Stimulated activated CD4-positive, alpha-beta T cell treated with anti-CD3 and anti-CD28 coated beads, Interleukin-15, amount 100 ng/mL, for 24 hours (primary cell): ENCODE measurements at places on chromosomes 16 and 17.
A peak's percentile ranks its signal among the peaks of the same experiment; 100 is the strongest.

DNA sequence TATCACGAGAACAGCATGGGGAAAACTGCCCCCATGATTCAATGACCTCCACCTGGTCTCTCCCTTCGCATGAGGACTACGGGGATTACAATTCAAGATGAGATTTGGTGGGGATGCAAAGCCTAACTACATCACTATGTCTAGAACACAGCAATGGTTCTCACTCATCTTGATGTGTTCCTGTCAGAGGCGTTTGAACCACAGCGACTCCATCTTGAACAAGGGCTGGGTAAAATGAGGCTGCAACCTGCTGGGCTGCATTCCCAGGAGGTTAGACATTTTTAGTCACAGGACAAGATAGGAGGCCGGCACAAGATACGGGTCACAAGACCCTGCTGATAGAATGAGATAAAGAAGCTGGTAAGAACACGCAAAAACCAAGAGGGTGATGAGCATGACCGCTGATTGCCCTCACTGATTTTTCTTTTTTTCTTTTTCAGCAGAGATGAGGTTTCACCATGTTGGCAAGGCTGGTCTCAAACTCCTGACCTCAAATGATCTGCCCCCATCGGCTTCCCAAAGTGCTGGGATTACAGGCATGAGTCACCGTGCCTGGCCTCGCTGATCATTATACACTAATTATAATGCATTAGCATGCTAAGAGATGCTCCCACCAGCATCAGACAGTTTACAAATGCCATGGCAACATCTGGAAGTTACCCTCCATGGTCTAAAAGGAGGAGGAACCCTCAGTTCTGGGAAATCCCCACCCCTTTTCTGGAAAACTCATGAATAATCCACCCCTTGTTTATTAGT lies 3.0 kb upstream of the PPY start:
- DNase-seq: no peak

DNA sequence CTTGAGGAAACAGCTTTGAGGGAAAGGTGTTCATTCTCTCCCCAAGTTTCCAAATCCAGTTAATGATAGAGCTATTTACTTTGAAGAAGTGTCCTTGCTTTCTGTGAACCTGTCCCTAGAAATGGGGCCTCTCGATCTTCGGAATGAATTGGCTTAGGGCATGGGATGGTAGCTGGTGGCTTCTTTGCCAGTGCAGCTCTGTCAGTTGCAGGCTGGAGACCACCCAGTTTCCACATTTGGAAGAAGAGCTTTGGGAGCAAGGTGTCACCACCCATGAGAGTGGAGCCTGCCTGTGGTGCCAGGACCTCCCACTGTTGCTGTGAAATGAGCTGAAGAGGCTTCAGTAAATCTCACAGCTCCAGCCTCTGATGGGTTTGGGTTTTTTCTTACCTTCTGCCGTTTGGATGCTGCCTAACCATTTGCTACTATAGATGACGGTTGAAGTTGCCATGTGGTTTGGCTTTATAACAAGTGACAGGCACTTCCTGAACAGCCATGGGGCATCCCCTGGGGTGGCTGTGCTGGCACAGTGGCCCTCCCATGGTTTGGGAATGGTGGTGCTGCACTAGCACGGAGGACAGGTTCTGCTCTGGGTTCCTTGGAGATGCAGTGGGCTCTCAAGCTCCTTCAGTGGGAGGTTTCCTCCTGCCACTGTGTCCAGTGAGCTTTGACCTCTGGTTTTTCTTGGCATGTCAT lies 19.5 kb upstream of the SLC5A10 start:
- DNase-seq: no peak

DNA sequence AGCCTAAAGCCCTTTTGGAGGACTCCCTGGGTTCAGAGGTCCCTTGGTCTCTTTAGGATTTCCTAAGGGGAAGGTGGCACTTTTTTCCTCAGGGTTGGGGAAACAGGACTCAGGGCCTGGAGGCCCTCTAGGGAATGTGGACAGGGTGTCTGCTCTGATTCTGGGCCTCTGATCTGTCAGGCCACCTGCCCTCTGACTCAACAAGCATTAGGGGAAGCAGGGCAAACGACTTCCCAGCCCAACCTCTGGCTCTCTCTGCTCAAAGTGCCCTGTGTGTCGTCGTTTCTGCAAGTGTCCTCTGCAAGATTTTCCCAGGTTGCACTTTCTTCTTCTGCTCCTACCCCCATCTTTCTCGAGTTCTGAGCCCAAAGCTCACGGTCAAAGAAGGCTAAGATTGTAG lies 6.6 kb upstream of the IGFBP4 start:
- DNase-seq: no peak

GRCh38 chr17:55421179-55421934 lies at the start of gene MMD:
Gene MMD (minus strand): TSS chr17:55421835. CDS start chr17:55421695, 140 bp downstream.
- peak; percentile 37 for DNase-seq

GRCh38 chr17:77318491-77319210 lies 177.9 kb downstream of the SEC14L1 start:
- DNase-seq: no peak

DNA sequence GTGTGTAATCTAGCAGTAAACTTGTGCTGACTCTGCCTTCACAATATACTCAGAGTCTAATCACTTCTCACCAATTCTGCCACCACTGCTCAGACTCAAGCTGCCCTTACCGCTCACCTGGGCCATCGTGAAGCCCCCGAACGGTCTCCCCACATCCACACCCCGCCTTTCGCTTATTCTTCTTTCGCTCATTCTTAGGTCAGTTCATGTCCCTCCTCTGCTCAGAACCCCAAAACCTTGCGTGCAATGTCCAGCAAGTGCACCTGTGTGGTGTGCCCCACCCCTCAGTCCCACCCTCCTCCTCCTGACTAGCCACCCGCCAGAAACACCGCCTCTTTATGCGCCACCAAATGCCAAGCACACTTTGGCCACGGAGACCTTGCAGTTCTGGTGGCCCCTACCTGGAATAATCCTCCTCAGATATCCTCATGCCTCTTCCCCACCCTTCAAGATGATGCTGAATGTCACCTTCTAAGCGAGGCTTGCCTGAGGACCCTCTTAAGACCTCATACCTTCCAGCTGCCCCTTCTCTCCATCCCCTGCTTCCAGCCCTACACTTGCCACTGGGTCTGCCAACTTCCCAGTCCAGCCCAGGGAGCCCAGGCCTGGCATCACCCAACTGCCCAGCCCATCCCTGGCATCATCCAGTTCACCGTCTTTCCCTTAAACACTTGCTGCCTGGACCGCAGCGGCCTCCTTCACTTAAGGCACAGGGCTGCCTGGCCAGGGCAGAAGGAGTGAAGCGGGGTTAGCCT lies 34.3 kb upstream of the RBFOX3 start:
- DNase-seq: no peak

DNA sequence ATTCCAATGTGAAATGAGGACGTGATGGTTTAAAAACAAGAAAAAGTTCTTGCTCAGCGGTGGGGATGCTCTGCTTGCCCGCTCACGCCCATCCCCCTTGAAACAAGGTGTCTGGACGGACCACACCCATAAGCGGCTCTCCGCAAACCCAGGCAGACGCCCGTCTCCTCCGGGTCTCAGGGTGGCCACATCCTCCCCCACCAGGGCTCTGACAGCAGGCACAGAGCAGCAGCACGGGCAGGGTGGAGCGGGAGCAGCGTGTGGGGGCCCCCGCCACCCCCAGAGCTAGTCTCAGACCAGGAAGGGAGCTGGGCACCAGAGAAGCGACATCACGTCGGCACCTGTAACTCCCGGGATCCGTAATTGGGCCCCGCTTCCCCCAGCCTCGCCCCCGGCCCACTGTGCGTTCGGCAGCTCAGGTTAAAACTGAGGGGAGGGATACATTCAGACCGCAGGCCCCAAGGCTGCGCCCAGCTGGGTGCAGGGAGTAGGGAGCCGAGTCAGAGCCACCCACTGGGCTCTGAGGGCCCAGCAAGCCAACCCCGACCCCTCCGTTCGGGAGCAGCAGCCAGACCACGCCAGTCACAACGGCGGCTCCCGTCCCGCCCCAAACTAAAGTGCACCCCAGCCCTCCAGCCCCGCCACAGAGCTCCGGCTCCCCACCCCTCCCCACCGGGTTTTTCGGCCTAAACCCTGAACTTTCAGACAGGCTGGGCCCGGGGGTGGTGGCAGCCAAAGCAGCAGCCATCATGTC lies 22.0 kb downstream of the CLUH start:
- DNase-seq: no peak

DNA sequence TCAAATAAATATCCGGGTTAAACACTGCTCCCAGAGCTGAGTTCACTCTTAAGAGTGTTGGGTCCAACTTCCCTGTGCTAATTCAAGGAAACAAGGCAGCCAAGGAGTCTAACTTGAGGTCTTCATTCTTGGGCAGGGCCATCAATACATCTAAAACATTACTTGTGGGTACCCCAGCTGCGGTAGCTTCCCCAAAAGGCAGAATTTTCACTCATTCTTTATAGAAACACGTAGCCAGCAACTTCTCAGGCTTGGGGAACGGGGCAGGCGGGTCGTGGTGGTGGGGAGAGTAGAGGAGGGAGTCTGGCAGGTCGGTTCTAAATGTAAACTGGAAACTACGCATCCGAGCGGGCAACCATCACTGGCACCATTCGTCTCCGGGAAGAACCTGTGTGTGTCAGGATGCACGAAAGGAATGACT lies 666 bp upstream of the METTL9 start:
- peak; percentile 33 for DNase-seq

DNA sequence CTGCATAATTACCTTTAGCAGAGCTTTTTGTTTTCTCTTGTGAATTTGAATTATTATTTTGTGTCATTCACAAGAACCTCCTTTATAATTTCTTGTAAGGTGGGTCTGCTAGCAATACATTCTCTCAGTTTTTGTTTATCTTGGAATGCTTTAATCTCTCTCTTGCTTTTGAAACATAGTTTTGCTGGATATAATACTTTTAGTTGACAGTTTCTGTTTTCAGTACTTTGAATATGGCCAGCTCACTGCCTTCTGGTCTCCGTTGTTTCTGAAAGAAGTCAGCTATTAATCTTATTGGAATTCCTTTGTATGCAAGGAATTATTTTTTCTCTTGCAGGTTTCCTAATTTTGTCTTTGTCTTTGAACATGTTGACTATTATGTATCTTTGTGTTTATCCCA lies 167.0 kb downstream of the MAP2K4 start:
- no peak for DNase-seq

DNA sequence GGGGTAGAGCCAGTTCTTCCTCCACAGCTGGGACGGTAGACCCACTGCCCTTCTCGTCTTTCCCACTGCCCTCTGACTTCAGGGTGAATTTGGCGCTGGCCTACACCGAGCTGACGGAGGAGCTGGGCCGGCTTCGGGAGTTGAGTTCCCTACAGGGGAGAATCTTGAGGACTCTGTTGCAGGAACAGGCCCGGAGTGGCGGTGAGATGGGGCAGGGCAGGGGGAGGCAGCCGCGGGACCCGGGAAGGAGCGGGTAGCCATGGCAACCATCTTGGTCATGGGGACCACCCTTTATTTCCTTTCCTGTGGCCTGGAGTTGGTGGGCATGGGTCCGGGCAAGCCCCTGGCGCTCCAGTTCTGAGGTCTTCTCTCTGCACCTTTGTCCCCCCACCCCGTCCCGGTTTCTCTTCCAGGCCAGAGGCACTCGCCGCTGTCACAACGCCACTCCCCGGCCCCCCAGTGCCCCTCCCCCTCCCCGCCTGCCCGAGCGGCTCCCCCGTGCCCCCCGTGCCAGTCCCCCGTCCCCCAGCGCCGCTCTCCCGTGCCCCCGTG lies 14.4 kb downstream of the TBKBP1 start:
- DNase-seq: no peak

DNA sequence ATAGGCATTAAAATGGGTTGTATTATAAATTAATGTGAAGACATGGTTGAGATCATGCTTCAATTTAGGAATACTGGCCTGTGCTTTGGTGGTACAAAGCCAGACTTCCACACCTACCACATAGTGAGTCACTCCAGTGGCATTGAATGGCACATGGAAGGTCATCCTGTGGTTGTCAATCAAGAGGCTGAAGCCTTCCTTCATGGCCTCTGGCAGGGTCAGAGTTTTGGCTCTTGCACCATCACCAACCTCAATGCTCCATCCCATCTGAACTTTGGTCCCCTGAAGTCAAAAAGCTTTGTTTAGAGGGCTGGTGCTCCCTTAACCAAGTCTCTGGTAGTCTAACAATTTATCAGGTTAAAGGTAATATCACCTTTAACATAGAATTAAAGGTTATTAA lies 6.1 kb downstream of the ZP2 start:
- no peak for DNase-seq

- no peak for DNase-seq
Measured at GRCh38 chr16:49150341-49150740, 131.3 kb downstream of the CBLN1 start.

DNA sequence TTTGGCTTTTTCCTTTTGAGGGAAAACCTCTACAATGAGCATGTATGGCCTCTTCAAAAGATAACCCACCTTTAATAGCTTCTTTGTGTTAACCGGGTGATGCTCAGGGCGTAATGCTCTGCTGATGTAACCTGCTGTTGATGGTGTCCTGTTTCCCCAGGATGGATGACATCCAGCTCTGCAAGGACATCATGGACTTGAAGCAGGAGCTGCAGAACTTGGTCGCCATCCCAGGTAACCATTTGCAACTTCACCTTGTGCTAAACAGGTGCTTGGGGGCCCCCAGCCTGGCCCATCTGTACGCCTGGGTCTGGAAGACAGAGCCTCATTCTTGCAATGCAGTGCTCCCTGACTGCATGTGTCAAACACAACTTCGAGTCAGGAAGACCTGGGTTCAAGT lies 75.1 kb downstream of the MARF1 start:
- no peak for DNase-seq

- DNase-seq: peak; percentile 31
Measured at GRCh38 chr17:35084987-35085386, 21.5 kb upstream of the RFFL start.

DNA sequence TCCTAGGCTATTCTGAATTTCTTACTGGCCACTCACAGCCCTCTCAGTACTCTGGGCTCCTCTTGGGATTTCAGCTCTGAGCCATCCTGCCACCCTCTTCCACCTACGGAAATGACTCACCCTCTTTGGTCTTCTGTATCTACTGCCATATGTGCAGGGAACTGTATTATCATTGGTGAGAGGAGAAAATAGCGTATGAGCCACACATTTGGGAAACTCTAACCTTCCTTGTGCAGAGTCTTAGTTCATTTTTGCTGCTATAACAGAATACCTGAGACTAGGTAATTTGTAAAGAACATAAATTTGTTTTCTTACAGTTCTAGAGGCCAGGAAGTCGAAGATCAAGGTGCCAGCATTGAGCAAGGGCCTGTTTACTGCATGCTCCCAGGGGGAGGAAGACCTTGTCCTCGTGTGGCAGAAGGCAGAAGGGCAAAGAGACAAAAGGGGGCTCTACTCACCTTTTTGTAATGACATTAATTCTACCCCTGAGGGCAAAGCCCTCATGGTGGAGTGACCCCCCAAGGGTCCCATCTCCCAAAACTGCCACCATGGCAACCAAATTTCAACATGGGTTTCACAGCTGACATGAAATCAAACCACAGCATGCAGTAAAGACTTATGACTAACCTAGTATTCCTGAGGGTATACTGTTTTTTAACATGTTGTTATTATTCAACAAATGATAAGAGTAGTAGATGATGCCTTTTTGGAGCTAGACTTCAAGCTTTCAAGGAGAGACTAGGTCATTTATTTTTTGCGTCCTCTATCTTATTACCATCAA lies 191.8 kb downstream of the PRKCA start:
- DNase-seq: peak; percentile 21

GRCh38 chr16:17440131-17440530 lies 30.6 kb downstream of the XYLT1 start:
- DNase-seq: no peak

- no peak for DNase-seq
Measured at GRCh38 chr17:75783069-75783783, 1.4 kb upstream of the UNK start.

GRCh38 chr16:83912519-83913244 lies 13.8 kb downstream of the MLYCD start:
- DNase-seq: no peak

- no peak for DNase-seq
Measured at GRCh38 chr16:29961127-29961478, 776 bp upstream of the TMEM219 start.

GRCh38 chr17:77312061-77312701 lies 171.4 kb downstream of the SEC14L1 start:
- no peak for DNase-seq
